ENCODE measurements at places on chromosomes 7 and 10.

GRCh38 chr7:95737828-95738505 lies 34.4 kb upstream of the DYNC1I1 start:
- DNase-seq: no peak

DNA sequence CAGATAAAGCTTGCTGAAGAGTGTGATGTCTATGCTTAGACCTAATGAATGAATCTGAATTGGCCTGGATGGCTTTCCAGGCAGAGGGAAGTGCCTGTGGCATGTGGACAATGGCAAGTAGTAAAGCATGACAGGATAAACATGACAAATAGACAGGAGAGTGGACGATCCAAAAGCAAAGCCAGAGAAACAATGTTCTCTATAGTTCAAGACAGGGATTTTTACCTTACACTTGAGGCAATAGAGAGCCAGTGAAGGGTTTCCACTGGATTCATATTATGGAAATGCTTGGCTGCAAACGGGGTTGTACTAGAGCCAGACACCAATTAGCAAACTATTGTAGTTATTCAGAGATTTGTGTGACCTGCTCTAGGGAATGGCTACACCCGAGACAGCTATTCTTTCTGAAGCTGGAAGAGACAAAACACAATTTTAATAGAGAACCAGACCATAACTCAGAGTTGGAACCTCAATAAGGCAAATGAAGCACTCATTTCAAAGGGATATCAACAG lies 2.3 kb downstream of the AGMO start:
- no peak for DNase-seq

- no peak for DNase-seq
These were observed 9.6 kb downstream of the NANOS1 start for GRCh38 chr10:119039161-119039560.

GRCh38 chr7:2104107-2104710 lies 128.5 kb downstream of the MAD1L1 start:
- DNase-seq: peak; percentile 64

- no peak for DNase-seq
These were observed 87.9 kb upstream of the PDE1C start for GRCh38 chr7:32158076-32158475.

GRCh38 chr7:3561932-3562331 lies 260.9 kb downstream of the SDK1 start:
- DNase-seq: no peak

GRCh38 chr7:116986611-116987565 lies 33.6 kb downstream of the ST7 start:
- DNase-seq: no peak

- no peak for DNase-seq
These were observed 206.2 kb downstream of the VTI1A start for GRCh38 chr10:112653215-112653614.

- no peak for DNase-seq
These were observed 729.9 kb downstream of the ZWINT start for GRCh38 chr10:55631071-55631654.

DNA sequence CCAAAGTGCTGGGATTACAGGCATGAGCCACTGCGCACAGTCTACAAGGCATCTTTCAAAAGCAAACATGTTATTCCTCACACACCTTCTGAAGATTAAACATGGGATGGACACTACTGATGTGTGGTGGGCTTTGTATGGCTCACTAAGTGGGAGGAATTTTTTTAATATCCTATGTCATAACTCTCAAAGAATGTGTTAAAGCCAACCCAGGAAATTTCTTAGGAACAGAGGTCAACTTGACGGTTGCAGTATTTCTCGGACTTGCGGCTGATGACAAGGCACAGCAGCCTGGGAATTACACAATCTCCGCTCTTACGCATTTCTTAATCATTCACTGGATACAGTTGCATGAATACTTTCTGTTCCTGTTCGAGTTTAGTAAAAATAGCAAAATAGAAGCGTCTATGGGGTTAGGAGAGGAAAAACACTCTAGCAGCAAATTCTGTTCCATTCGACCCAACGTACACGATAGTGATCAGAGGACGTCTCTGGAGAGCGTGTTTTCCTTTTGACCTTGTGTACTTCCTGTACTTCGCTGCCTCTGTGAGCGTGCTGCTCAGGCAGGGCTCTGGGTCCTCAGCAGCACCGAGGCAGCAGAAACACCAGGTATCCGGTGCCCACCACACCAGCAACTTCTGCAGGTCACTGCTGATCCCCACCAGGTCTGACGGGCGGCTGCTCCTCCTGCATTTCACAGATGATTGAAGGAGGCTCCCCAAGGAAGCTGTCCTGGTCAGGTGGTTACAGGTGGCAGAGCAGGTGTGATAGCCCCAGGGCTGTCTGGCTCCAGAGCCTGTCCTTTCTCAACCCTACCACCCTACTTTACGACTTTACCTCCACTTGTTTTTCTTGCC lies 26.4 kb upstream of the SRGN start:
- peak; percentile 48 for DNase-seq

DNA sequence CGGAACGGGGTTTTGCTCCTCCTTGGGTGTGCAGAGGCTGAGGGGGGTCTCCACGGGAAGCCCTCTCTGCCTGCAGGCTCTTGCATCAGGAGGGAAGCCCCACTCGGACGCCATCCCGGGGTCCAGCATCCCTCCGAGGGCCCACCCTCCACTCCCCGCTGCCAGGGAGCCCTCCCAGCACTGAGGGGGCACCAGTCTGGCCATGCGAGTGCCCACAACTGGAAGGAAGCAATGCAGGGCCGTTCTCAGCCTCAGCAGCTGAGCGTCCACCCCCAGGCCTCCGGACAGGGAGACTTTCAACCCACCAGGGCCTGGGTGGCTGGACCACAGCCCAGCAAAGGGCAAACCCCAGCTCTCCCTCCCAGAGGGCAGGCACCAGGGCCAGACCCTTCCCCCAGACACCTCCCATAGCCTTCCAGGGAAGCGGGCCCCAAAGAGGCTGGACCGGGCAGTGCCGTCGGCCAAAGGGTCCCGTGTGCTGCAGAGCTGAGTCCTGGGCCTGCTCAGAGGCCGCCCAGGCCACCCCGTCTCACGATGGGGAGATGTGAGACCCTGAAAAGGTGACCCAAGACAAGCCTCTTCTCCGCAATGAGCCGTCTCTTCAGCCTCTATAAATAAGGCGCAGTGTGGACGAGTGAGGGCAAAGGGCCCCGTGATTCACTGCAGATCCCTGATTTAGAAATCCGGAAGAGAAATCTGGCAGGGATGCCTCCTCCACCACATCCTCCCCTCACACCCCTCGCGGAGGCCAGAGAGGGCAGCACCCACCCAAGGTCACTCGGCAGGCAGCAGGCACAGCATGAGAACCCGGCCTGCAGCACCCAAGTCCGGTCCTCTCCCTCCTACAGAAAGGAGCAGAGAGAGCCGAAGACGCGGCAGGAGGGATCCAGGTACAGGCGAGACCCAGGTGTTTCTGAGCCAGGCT lies 81.9 kb upstream of the DNAAF5 start:
- DNase-seq: no peak

Data from activated T-cell treated with anti-CD3 and anti-CD28 coated beads, Interleukin-2, amount 50 U/mL, for 1 hour (primary cell).